Uterus (tissue), 4 donors: ENCODE measurements at places on chromosomes 6 and 20.

GRCh38 chr20:58150772-58151171 lies 77.7 kb downstream of the ANKRD60 start:
- no peak for DNase-seq
- no peaks in the 10 kb centered on the region for H3K4me1 ChIP-seq
- H3K27me3 ChIP-seq, result no peaks in the 10 kb centered on the region
- H3K36me3 ChIP-seq, result no peaks in the 10 kb centered on the region
- H3K4me3 ChIP-seq, result no peak overlapping the region

DNA sequence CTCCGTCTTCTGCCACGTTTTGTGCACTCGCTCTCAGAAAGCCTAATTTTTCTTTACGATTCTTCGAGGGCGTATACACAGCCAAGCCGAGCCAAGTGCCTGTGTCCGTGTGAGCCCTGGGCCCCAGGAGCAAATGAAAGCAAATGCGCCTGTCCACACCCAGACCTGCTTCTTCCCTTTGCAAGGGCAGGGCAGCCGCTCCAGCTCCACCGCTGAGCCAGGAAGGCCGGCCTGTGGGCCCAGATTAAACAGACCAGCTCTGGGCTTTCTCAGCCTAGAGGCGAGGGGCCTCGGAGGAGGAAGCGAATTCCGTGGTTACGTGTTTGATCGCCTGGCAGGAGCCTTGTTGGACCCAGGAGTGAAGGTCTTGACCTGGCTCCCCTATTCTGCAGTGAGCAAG lies 184.6 kb downstream of the SMOC2 start:
- no peaks in the 10 kb centered on the region for H3K36me3 ChIP-seq
- no peak overlapping the region for H3K27ac ChIP-seq
- H3K27me3 ChIP-seq, result no peaks in the 10 kb centered on the region
- no peak for DNase-seq
- H3K4me1 ChIP-seq, result no peaks in the 10 kb centered on the region

DNA sequence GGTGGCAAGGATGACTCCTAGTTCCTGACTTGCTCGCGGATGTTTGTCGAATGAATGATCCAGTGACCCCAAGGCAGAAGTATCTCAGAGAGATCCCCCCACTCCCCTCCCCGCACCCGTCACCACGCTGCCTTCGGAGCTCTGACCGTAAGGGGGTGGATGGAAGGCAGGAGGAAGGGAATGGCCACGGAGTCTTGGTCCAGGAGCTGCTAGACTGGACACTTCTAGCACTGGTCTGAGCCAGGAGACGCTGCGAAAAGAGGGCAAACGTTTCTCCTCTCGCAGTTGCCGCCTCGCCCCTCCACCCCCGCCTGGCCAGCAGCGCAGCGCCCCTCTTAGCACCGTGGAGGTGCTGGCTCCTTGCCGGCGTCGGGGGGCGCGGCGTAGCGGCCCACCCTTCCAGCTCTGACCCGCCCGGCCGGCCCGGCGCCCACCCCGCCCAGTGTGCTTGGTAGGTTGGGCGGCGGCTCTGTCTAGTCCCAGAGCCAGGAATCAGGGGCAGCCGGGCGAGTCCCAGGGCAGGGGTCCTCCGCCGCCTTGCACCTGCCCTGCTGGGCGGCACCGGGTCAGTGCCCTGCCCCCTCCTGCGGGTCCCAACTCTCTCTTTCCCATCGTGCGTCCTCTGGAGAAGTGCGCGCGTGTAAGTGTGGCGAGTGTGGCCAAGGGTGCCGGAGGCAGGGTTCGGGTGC lies 2.4 kb upstream of the DBNDD2 start:
- H3K4me3 ChIP-seq, result peak overlapping the region; percentile 74
- peak overlapping the region; percentile 93 for H3K27ac ChIP-seq
- DNase-seq, result peak; percentile 42
- no peaks in the 10 kb centered on the region for H3K27me3 ChIP-seq

- no peak for DNase-seq
- no peaks in the 10 kb centered on the region for H3K27me3 ChIP-seq
- H3K36me3 ChIP-seq, result no peaks in the 10 kb centered on the region
Observed at GRCh38 chr20:34585019-34585418, 26.5 kb downstream of the MAP1LC3A start.

DNA sequence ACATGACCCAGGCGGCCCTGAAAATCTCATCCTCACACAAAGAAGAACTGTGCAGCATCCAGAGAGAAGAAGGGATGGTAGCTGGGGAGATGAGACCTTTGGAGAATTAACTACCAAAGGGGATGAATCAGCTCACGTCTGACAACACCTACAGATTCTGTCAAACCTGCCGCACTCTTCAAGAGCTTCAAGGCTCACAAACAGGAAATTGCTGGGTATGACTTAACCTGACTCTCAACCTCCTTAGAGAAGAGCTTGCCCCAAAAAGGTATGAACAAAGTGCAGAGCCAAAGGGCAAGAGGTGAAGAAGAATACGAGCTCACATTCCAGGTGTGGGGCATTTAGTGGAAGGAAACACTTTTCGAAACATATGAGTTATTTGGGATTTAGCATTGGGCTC lies 139.8 kb downstream of the BACH2 start:
- no peaks in the 10 kb centered on the region for H3K27me3 ChIP-seq
- no peaks in the 10 kb centered on the region for H3K36me3 ChIP-seq
- H3K27ac ChIP-seq, result no peak overlapping the region
- no peak overlapping the region for H3K4me3 ChIP-seq
- DNase-seq, result no peak

DNA sequence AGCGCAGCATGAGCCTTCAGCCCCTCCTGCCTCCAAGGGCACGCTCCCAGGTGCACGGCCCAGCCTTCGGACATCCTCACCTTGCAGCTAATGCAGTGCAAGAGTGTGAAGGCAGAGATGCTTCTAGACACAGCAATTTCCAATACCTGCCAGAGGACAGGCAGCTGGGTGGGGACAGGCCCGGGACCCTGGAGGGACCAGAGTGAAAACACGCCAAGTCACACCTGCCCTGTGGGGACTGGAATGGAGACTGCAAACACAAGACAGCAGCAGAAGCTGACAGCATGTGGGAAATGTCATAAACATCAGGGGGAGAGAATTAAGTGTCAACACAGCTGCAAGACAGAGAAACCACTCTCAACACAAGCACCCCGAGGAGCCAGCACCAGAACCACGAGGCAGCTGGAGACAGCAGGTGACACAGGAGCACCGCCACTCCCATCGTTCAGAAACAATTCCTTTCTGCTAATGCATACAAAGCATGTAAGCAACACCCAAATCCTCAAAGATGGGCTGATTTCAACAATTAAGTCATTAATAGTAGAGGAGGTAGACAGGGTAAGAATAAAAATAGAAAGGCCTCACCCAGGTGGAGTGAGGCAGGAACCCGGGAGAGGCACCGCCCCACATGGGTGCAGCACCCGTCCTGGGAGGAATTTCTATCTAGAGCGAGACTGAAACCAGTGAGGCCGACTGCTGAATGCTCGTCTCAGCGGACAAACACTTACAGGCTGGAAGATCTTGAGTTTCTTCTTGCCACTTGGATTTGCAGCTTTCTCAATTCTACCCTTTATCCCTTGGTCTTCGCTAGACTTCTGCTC lies 17.1 kb downstream of the DIDO1 start:
- no peaks in the 10 kb centered on the region for H3K36me3 ChIP-seq
- no peaks in the 10 kb centered on the region for H3K4me1 ChIP-seq
- no peak for DNase-seq

DNA sequence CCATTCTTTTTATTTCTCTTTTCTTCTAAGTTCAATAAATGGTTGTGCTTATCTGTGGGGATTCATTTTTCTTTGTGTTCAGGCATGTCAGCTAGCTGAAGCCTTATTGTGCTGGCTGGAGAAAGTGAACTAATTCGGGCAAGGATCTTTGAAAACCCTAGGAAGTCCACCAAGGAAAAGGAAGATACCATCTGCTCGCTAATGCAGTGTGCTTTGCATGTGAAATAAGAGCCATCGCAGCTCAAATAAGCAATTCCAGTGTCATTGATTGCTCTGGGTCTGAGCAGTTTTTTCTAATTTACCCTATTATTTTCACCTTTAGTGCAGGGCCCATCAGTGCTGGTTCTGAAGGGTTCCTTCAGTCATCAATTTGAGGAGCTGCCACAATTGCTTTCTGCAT lies 309.4 kb upstream of the SOX4 start:
- H3K4me1 ChIP-seq, result no peaks in the 10 kb centered on the region
- H3K4me3 ChIP-seq, result no peak overlapping the region
- no peak overlapping the region for H3K27ac ChIP-seq
- no peak for DNase-seq
- H3K36me3 ChIP-seq, result no peaks in the 10 kb centered on the region

GRCh38 chr20:63942250-63942951 lies 13.8 kb downstream of the UCKL1 start:
- no peaks in the 10 kb centered on the region for H3K36me3 ChIP-seq
- no peaks in the 10 kb centered on the region for H3K4me1 ChIP-seq
- DNase-seq, result peak; percentile 40
- no peak overlapping the region for H3K4me3 ChIP-seq
- peak overlapping the region; percentile 45 for H3K27ac ChIP-seq
- no peaks in the 10 kb centered on the region for H3K27me3 ChIP-seq

GRCh38 chr6:111663692-111664564 lies 58.2 kb upstream of the TRAF3IP2 start:
- peak; percentile 73 for DNase-seq
- no peak overlapping the region for H3K4me3 ChIP-seq
- peaks cover 15% of the 10 kb centered on the region for H3K4me1 ChIP-seq
- no peaks in the 10 kb centered on the region for H3K27me3 ChIP-seq
- H3K36me3 ChIP-seq, result no peaks in the 10 kb centered on the region
- H3K27ac ChIP-seq, result peak overlapping the region; percentile 77

DNA sequence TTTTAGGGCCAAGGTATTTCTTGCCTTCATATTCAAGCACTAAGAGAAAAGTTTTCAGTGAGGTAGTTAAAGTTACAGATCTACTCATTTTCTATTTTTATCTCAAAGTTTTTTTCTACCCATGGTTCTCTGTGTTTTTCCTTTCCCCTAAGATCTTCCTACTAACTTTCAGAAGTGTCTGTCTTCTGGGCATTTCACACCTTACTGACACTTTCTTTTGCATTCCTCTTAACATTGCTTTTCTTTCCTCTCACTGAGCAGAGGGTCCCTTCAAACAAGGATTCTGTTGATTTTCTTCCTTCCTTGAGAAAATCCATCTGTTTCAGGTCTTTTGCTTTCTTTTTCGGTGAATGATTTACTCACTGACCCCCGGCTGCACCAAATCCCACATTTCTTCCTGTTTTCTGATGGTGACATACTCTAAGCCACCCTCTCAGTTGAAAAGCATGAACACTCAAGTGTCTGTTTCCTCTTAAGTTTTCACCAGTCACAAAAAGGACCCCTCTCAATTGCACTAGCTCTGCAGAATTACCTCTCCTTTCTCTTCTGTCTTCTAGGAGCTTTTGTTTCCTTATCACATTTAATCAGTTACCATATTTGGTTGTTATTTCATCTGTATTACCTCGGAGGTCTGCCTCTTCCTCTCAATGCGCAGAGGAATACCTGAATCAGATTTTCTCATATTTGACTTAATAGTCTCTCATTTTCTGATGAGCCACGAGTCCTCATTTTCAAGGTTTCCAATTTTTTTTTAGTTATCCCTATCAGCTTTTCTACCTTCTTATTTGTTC lies 73.5 kb upstream of the RNF217 start:
- H3K4me3 ChIP-seq, result no peak overlapping the region
- H3K4me1 ChIP-seq, result no peaks in the 10 kb centered on the region
- no peak for DNase-seq
- no peaks in the 10 kb centered on the region for H3K27me3 ChIP-seq
- no peak overlapping the region for H3K27ac ChIP-seq
- H3K36me3 ChIP-seq, result no peaks in the 10 kb centered on the region

GRCh38 chr6:49326347-49326746 lies 136.7 kb downstream of the MMUT start:
- DNase-seq, result no peak
- no peaks in the 10 kb centered on the region for H3K36me3 ChIP-seq
- no peaks in the 10 kb centered on the region for H3K27me3 ChIP-seq
- no peak overlapping the region for H3K4me3 ChIP-seq

DNA sequence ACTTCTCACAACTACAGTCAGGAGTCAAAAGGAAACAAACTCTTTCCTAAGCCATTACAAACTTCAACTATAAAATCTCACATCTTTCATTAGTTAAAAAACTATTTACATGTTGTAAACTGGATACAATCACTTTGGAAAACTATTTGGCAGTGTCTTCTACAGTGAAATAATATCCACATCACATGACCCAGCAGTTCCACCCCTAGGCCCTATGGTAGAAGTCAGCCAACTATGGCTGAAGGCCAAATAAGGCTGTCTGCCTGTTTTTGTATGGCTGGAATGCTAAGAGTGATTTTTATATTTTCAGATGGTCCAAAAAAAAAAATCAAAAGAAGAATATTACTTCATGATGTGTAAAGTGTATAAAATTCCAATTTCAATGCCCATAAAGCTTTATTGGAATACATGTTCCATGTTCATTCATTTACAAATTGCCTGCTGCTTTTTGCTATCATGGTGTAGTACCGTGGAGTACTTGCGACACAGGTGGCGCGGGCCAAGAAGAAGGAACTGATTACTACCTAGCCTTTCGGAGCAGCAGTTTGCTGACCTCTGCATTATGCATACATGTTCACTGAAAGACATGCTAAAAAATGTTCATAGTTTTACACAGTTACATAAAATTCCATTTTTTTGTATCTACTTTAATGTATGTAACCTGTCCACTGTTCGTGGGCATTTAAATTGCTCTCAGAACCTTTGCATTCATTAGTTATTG lies 129.0 kb downstream of the KIF16B start:
- H3K36me3 ChIP-seq, result no peaks in the 10 kb centered on the region
- DNase-seq, result no peak
- no peaks in the 10 kb centered on the region for H3K4me1 ChIP-seq
- no peaks in the 10 kb centered on the region for H3K27me3 ChIP-seq
- no peak overlapping the region for H3K4me3 ChIP-seq

DNA sequence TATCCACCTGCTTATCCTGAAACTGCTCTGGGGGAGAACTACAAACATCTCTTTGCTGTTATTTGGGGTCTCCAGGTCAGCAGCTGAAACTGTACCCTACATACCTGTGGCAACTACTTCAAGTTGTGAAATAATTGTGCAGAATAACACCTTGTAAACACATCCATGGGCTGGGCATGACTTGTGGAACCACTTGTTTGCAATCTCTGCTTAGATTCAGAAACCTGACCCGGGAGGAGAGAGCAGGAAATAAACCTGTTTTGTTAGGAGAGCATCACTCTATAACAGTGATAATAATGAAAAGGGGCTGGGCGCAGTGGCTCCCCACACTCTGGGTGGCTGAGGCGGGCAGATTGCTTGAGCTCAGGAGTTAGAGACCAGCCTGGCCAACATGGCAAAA lies 183.1 kb downstream of the NFATC2 start:
- no peaks in the 10 kb centered on the region for H3K36me3 ChIP-seq
- no peaks in the 10 kb centered on the region for H3K27me3 ChIP-seq
- H3K4me1 ChIP-seq, result no peaks in the 10 kb centered on the region
- no peak overlapping the region for H3K27ac ChIP-seq

GRCh38 chr6:20186981-20187380 lies 25.3 kb downstream of the MBOAT1 start:
- H3K27ac ChIP-seq, result no peak overlapping the region
- H3K36me3 ChIP-seq, result no peaks in the 10 kb centered on the region
- H3K27me3 ChIP-seq, result no peaks in the 10 kb centered on the region
- no peaks in the 10 kb centered on the region for H3K4me1 ChIP-seq
